ENCODE measurements at places on chromosomes 16 and 17. TPM values are rescaled to one million over a fixed set of nuclear protein-coding genes. Genes with fewer than 3 reads are reported as not detected.

DNA sequence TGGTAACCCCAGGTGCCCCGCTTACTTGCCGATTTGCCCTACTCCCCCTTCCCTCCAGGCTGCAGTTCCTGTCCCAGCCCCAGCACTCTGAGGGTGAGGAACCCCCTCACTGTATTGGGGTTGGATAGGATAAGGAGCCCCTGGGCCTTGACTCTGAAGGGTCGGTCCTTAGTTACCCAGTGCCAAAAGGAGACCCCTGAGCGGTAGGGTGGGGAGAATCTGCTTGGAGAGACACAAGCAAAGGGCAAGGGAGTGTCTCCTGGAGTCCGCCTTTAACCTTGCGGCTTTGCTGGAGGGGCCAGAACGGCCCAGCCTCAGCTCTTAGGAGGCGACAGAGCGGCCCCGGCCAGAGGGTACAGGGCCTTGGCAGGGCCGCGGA is 13.0 kb downstream of the CARD14 start:
- no peak for DNase-seq

DNA sequence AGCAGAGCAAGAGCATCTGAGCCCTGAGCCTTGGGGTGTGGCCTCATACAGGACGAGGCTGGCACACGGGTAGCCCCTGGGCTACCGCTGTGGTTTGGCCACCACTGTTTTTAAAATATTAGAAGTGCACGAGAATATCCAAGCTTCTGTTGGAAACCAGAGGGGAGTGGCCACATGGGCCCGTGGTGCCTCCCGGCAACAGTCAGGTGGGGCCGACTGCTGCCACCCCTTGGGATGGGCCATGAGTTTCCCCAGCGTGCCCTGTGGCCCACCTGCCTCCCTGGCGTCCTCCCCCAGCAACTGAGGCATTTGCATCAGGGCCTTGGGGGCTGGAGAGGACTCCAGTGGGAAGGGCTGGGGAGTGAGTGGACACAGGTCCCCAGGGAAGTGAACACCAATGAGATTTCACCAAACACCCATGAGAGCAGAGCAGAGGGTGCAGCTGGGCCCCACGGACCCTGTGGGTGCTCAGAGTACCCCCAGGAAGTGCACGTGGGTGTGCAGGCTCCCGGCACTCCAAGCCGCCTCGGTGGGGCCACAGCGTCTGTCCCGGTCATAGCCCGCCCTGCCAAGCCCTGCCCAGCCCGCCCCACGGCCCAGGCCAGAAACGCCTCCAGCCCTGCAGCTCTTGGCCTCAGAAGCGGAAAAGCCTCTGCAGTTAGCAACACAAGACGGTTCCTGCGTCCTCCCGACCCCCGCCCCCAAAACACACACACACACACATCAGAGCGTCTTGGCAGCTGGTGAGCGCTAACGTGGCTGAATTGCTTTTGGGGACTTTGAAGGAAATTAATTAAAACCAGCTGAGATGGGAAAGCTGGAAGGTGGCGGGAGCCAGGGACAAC is 22.7 kb downstream of the ZNF469 start:
- no peak for DNase-seq

The AANAT gene
- not detected for total RNA-seq

DNA sequence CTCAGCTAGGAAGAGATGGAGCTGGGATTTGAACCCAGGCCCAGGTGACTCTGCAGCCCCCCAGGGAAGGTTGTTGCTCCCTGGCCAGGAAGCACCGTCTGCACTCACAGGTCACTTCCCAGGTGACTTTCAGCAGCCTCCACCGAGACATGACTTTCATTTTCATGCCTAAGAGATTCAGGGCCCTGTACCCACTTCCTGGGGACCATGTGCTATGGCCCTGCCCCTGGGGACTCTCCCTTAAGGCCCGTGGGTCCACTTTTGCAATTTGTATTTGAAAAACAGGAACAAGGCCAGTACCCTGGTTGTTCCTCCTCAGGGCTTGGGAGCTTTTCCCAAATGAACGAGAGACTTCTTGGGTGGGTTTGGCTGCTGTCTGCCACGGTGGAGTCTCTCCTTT is 191.0 kb downstream of the IRF8 start:
- DNase-seq = no peak

The ACBD4 gene
- total RNA-seq = 20.6 TPM
